ENCODE measurements at places on chromosomes 6 and 20.

GRCh38 chr6:125406741-125407140 lies 105.0 kb upstream of the HDDC2 start:
- no peak for DNase-seq

DNA sequence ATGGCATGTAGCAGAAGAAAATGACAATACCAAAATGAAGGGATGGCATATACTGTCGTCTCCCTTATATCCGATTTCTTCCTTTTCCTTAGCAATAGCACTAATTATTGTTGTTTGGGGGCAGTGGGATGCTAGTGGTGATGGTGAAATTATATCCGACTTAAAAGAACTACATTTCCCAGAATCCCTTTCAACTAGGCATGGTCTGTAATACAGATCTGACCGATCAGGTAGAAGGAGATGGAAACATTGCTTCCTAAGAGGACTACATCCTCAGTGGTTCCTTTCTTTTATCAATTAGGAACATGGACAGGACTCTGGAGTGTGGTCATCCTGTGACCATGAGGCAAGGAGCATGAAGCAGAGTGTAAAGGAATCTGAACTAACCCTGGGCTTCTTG lies 532.6 kb downstream of the CBLN4 start:
- no peak for DNase-seq

- DNase-seq, result no peak
Measured at GRCh38 chr6:168725802-168726201, 284.8 kb downstream of the SMOC2 start.

- no peak for DNase-seq
Measured at GRCh38 chr6:52815167-52816092, 11.8 kb upstream of the GSTA1 start.

DNA sequence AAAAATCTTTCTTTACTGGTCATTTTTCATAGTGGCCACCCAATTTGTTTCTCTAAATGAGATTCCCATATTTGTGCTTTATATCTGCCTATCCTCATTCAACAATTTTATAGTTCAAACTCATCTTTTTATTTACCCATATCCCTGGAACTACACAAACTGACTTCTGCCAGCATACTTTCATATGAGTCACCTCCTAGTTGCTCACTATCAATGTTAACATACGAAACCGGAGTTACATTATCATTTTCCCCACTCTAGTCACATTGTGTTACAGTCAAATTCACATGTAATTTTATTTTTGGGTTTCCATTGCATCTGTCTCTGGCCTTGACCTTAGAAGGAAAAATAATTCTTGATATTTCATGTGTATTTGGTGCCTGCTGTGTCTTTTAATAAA lies 499.4 kb downstream of the MAFB start:
- DNase-seq, result no peak

DNA sequence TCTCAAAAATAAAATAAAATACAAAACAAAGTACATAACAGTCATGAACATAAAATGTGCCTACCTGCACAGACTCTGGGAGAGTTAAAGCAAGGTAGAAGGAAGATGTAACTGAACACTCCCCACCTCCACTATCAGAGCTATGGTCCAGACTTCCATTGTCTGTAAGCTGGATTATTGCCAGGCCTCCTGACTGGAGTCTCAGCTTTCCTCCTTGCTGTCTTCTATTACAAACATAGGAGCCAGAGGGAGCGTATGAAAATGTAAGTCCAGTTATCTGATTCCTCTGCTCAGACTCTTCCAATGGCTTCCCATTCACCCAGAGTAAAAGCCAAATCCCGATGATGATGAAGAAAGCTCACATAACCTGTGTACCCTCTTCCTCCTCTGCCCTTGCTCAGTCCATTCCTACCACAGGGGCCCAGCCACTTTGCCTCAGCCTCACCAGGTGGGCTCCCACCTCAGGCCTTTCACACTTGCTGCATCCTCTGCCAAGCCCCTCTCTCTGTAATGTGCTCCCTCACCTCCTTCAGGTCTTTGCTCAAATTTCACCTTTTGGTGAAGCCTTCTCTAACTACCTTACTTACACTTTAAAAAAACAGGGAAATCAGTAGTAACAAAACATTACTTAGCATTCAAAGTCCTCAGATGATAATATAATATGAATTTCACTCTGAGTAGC lies 194.1 kb downstream of the RIMS1 start:
- DNase-seq, result no peak

DNA sequence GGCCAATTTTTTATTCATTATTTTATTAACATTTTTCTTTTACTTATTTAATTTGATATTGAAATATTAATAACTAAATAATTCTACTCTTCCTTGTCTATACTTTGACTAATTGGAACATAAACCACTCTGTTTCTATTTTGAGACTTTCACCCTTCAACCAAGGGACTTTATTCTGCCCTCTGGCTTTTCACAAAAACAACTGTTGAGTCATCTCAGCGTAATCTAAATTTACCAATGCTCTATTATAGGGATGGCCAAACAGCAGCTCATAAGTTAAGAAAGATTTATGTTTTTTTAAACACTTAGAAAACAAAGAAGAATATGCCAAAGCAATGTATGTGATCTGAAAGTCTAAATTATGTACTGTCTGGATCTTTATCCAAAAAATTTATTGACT lies 46.7 kb downstream of the DOP1A start:
- no peak for DNase-seq

- DNase-seq, result no peak
Measured at GRCh38 chr6:169957351-169957963, 206.0 kb downstream of the ERMARD start.

GRCh38 chr6:35583893-35584688 lies 71.4 kb upstream of the TULP1 start:
- DNase-seq, result peak; percentile 38

- no peak for DNase-seq
Measured at GRCh38 chr6:157079771-157080170, 243.5 kb downstream of the TMEM242 start.

GRCh38 chr6:11161031-11161956 lies 49.8 kb upstream of the ERVFRD-1 start:
- DNase-seq, result no peak

DNA sequence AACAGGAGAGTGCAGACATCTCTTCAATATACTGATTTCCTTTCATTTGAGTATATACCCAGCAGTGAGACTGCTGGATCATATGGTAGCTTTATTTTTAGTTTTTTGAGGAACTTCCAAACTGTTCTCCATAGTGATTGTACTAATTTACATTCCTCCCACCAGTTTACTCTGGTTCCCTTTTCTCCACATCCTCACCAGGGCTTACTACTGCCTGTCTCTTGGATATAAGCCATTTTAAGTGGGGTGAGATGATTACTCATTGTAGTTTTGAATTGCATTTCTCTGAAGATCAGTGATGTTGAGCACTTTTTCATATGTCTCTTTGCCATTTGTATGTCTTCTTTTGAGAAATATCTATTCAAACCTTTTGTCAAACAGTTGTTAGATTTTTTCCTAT lies 64.9 kb upstream of the HMGCLL1 start:
- no peak for DNase-seq

GRCh38 chr6:160226118-160226591 lies 32.5 kb downstream of the SLC22A2 start:
- no peak for DNase-seq

DNA sequence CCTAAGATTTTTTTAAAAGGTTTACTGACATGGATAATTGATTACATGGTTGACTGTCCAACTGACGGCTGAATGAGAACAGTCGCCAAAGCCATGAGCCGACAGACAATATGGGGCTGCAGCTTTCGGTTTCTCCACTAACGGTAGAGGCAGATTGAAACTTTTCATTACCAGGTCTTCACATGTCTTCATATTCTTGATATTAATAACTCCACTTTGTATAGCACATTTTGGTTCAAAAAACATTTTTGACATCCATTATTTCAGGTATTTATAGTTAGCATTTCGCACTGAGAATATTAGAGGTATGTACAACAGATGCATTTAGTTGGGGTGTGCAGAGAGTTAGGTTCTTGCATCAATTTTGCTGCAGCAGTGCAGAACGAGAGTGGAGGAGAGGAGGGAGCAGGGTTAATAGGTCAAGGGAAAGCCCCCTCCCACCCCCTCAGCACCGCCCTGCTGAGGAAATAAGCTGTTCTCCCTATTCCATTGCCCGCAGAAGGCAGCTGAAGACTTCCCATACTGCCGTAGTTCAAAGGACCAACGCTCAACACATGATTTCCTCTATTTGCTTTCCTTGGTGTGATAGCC lies 73.6 kb upstream of the ADTRP start:
- DNase-seq, result no peak

DNA sequence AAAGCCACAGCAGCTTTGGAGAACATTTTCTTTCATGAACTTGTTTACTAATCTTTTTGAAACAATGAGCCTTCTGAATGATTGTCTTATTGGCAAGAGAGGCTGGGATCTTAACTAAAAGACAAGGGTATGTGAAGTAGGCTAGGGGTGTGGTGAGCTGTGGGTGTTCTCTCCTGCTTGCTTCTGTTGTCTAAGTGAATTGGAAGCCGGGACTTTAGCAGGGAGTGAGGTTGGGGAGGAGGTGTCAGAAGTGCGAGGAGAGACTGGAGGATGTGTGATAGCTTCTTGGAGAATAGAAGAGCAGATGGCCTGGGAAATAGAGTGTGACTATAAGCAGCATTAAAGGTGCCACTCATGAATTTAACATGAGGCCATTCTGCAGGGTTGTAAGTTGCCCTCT lies 562.8 kb downstream of the UTRN start:
- no peak for DNase-seq

GRCh38 chr20:15380770-15381169 lies 1043.4 kb upstream of the FLRT3 start:
- no peak for DNase-seq

GRCh38 chr6:5665173-5665572 lies 341.6 kb downstream of the NRN1 start:
- no peak for DNase-seq

DNA sequence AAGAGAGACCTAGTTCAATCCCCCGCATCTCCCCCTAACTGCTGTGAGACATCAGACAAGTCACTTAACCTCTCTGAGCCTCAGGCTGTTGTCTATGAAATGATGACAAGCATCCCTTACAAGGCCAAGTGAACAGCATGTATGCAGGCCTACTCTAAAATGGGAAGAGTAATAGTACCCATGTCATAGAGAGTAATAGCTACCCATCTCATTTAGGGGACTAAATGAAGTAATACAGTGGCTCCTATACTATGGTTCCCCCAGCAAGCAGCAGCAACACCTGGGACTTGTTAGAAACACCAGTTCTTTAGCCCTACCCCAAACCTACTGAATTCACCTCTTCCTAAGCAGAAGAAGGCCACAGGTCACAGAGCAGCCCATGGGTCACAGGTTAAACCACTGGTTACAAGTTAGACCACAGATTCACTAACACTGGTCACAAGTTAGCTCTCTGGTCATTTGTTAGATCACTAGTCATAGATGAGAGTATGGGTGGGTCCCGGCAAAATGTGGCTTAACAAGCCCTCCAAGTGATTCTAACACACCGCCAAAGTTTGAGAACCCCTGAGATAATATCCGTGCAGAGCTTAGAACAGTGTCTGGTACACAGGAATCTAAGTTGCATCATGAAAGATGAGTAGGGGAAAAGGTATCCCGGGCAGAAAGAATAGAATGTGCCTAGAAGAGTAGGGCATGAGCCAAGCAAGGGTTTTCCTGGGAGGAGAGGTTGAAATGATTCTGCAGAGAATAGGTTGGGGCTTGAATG lies 1.4 kb downstream of the DEFB124 start:
- DNase-seq, result no peak

GRCh38 chr6:40387871-40388264 lies 199.3 kb downstream of the LRFN2 start:
- no peak for DNase-seq

- DNase-seq, result no peak
Measured at GRCh38 chr6:144675231-144675861, 390.2 kb downstream of the UTRN start.

DNA sequence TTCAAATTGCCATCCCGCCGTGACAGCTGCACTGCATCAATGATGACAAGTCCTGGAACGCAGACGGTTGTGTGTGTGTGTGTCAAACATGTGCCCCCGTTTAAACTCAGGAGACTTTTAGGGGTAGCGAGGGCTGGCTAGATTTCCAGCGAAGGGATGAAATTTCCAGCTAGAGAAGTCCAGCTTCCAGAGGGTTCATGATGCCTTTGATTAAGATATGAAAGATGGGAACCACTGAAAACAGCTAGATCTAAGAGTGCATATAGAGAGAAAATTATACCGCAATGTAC lies 644 bp downstream of the KIZ start:
- no peak for DNase-seq

DNA sequence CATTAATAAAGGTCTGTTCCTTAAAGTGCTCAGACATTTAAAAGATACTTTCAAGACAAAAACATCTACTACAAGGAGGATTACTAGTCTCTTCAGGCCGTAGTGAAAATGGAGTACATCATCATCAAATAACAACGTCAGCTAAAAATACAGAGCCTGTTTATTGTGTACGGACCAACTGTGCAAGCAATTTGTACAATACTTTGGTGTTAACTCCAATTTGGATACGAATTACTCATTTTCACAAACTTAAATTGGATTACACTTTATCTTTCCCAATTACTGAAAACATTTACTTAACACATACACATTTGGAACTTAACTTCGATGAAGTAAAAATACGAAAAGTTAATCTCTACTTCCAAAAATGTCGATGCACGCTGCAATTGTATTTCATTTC lies 802 bp downstream of the CYP39A1 start:
- DNase-seq, result no peak

DNA sequence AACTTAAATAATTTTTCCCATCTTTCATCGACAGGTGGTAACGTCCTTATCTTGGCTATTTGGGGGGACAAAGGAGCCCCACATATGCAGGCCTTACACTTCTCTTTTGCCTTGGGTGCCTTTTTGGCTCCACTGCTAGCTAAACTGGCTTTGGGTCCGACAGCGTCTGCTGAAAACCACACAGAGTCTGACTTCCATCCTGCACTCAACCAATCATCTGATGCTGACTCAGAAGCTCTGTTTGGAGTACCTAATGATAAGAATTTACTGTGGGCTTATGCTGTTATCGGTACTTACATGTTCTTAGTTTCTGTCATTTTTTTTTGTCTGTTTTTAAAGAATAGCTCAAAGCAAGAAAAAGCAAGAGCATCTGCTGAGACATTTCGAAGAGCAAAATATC lies 178.5 kb downstream of the SLC16A10 start:
- DNase-seq, result no peak

- DNase-seq, result no peak
Measured at GRCh38 chr6:76612954-76613353, 540.5 kb upstream of the IMPG1 start.

- no peak for DNase-seq
Measured at GRCh38 chr20:48411245-48411644, 416.6 kb downstream of the PREX1 start.

Data from DMS 273 treated with DMSO at 0.1 percent for 48 hours (cell line).